ENCODE measurements at places on chromosomes 3 and 15.

GRCh38 chr15:98909968-98910885, 97.4 kb downstream of the PGPEP1L start:
- no peak for DNase-seq

DNA sequence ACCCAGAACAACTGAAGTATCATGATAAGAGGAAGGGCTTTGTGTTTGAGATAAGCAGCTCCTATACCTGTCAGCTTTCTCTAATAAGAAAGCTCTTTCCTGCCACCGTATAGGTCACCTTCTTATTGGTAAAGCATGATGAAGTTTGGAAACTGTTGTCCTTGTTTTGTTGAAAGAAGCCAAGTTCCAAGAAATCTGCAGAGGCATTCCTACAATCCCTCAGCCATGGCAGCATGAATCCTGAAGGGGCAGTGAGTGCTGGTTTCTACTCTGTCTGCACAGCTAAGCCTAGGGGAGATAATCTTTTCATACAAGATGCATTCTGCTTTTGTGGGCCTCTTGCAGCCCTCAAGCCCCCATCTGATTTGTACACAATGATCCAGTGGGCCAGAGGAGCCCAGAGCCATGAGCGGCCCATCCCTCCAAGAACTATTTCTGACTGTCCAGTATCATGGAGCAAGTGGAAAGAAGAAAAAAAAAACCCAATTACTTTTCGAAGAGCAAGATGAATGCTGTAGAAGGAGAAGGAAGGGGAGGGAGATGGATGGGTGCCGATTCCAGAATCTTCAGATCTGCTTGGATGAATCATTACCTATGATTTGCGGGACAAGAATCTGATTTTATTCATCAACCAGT, 1.9 kb upstream of the THBS1 start:
- no peak for DNase-seq

GRCh38 chr3:117545484-117545883, 835.9 kb downstream of the TUSC7 start:
- DNase-seq: no peak

- no peak for DNase-seq
These were observed 222.1 kb downstream of the THSD4 start for GRCh38 chr15:71337197-71337845.

- no peak for DNase-seq
These were observed 39.9 kb downstream of the PYDC2 start for GRCh38 chr3:191500892-191501291.

DNA sequence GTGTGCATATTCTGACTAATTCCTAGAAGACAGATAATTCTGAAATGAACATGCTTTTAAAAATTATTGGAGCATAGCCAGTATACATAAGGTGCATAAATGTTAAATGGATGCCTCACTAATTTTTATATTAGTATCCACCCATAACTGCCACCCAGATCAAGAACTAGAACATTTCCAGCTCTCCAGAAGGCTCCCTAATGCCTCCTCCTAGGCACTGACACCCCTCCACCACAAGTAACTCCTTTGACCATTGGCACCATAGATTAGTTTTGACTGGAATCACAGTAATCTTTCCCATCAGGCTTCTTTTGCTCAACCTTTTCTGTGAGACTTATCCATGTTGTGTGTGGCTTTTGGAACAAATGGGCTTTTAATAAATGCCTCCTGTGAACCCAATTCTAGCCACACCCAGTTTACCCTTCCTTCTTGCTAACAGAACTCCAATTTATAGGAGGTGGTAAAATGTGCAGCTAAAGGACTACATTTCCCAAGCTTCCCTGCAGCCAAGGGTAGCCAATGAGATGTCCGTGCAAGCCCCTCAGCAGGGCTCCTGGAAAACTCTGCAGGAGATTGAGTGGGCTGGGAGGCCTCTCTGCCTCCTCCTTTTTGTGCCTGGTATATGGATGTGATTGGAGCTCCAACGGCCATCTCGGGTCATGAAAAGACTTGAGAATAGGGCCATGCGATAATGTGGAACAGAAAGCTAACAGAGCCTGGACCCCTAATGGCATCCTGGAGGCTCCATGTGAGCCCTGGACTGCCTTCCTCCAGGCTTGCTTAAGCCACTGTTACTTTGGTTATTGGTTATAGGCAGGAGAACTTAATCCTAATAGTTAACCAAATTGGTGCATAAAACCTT, 322.6 kb upstream of the TLE3 start:
- DNase-seq: no peak

- no peak for DNase-seq
These were observed 78.4 kb downstream of the CHSY1 start for GRCh38 chr15:101173233-101174119.

- DNase-seq: no peak
These were observed 84.1 kb upstream of the SPRED1 start for GRCh38 chr15:38168467-38169070.

DNA sequence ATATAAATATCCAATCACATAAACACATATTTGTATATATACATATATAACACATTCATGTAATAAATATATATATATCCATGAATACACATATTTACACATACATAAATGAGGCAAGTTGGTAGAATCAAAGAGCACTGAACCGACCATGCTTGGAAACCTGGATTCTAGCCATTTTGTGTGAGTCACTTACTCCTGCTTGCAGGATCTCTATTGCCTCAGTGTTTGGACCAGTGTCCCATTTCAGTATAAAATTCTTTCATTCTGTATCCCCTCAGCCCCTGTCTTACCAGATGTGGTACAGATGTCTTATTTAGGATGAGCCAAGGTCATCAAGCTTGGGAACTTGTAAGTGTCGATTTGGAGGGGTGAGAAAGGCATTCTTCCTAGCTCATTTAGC, 391.4 kb upstream of the FRG2C start:
- DNase-seq: no peak

GRCh38 chr15:71060983-71061382, 54.3 kb upstream of the THSD4 start:
- DNase-seq: no peak

DNA sequence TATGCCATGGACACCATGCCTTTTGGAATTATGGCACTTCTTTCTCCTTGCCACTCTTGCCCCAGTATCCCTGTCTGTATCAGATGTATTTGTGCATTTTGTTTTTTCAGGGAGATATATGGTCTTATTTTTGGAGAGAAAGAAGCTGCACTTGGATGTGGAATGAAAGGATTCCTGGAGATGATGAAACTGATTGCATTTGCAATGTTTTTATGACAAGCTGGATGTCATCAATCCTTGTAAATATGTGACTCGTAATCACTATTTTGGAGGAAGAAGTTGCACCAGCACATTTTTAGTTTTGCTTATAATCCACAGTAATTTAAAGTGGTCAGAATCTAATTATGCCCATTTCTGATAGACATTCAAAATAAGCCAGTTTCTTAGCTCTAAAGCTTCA, 165.0 kb downstream of the NR1D2 start:
- no peak for DNase-seq

- no peak for DNase-seq
These were observed 11.8 kb downstream of the ZBTB47 start for GRCh38 chr3:42665050-42665878.

DNA sequence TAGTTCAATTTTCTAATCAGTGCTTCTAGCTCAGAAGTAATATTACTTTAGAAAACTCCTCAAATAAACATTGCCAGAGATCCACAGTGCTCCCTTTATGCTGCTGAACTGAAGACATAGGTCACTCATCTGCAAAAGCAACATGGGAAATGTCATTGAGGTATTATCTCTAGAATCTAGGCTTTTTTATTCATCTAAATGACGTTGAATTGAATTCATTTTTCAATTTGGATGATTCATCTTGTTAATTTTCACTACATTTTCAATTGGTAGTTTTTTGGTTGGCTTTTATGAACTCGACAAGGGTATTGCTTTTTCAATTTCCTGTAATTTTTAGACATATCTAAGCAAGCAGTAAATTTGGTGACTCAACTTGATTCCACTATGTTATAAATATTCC, 275.4 kb downstream of the NFKBIZ start:
- no peak for DNase-seq

DNA sequence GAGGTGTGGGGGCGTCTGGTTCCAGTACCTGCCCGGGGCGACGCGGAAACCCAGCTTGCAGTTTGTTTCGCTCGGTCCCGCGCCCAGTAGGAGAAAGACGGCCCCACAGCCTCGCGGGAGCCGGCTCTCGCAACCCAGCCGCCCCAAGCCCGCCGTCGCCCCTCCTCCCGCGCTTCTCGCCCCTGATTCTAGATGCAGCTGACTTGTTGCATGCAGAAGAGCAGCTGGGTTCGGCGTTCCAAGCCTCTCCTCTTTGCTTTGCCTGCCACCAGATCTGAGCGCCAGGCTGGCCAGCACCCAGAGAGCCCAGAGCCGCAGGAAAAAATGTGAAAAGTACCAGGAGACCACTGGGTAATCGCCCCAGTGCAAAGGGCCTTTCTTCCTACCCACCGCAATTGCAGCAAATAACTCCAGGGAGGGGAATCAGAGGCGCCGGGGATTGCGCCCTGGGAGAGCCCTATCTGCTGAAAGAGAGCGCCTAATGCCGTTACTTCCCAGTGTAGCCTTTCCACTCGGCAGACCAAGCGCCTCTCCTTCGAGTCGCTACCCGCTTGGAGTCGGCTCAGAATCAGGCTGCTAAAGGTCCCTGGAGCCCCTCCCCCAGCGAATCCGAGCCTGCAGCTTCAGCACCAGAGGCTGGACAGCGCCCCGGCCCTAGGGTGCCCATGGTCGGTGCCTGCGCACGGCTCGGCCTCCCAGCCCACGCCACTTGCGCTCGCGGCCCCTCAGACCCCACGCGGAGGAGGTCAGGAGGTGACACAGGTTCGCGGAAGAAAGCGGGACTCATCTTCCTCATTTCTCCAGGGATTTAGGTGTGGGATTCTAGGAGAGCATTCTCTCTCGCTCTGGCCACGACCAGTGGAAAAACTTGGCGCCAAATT, 15.7 kb upstream of the AEN start:
- DNase-seq: no peak

DNA sequence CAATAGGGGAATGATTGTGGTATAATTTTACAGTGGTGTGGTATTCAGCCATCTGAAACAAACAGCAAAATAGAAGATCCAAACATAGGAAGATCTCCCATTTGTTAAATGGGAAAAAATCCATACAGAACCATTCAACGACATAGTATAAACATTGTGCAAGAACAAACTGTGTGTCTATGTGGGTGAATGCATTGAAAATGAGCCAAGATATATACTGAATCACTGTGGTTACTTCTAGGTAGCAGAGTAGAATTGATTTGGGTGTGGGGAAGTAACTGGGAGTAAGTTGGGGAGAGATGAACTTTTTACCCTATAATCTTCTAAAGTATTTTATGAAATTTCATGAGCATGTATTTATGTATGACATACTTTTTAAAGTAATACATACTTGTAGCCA, 123.1 kb upstream of the UMPS start:
- no peak for DNase-seq

- DNase-seq: no peak
These were observed 14.7 kb downstream of the FAM107A start for GRCh38 chr3:58562498-58562897.

GRCh38 chr15:90234096-90234988, at the start of gene GDPGP1:
Gene GDPGP1, plus strand, starts transcription at chr15:90234209. Its CDS starts 6,700 bp downstream, at chr15:90240909.
- no peak for DNase-seq

- no peak for DNase-seq
These were observed 360.2 kb upstream of the ARHGEF26 start for GRCh38 chr3:153760948-153761347.

DNA sequence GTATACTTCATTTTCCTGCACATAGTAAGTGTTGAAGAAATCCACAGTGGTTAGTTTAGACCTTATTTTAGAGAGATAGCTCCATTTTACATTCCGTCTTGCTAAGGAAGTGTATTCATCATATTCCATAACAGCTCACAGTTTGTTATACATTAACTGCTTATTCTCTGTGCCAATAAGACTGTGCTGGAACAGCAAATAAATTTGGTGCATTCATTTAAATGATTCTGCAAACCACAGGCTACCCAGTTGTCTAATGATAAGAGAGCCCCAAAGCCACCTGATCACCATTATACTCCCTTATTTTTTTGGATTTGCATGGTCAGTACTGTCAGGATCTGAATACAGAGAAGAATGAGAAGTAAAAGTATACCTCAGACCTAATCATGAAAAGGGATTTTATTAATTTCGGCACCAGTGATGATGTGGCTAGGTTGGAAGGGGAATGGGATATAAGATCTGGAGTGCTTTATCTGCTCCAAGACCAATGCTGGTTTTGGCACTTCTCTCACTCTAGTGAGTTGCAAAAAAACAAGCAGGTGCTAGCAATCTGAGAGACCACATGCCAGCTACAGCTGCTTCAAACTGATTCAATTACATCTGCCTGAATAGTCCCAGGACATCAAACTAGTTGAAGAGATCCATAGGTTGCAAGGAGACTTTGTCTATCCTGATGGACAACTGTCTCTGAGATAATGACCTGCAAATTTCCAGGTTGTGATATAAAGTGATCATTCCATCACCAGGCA, 254.8 kb downstream of the ZBTB20 start:
- no peak for DNase-seq

- no peak for DNase-seq
These were observed 78.4 kb upstream of the RORA start for GRCh38 chr15:61307474-61307873.

DNA sequence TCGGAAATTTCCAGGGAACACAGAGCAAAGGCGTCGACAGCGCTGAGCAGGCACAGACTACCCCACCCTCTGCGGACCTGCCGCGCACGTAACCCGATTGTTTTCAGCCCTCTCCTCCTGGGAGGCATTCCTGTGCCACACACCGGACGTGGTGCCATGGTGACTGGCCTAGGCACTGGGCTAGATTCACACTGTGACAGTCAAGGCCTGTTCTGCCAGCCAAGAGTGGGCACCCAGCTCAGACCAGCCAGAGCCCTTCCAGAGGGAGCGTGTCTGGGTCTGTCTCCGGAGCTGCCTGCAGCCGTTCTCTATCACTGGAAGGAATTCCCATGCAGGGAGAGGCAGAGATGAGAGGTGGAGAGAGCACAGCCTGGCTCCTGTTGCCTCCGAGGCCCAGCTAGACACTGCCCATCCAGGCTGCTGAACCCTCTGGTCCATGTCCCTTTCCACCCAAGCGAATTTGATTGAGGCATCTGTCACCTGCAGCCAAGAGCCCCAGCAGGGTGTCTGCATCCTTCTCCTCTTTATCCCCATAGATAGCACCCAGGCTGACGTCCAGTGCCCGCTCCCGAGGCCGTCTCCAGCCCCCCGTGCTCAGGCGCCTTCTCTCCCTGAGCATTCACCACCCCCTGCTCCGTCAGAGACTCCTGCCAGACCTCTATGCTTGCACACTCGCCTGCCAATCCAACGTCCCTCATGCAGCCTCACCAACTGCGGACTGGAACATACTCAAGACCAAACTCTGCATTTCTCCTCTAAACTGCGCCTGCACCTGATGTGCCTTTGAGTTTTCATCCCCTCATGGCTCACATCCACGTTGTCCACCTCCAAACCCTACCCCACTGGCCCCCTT, 267.5 kb downstream of the OCA2 start:
- DNase-seq: no peak

- DNase-seq: no peak
These were observed 509.3 kb upstream of the CFAP20DC start for GRCh38 chr3:59558906-59559720.

- no peak for DNase-seq
These were observed 345.0 kb downstream of the ZNF385D start for GRCh38 chr3:21405671-21406667.

GRCh38 chr15:25739687-25740121, 123.4 kb downstream of the ATP10A start:
- peak; percentile 8 for DNase-seq

Measured in stimulated activated CD8-positive, alpha-beta memory T cell treated with anti-CD3 and anti-CD28 coated beads, Interleukin-4, amount 100 ng/mL, for 24 hours (primary cell).